MG63 (cell line): ENCODE measurements at places on chromosomes 11 and 22. TPM values are rescaled to one million over a fixed set of nuclear protein-coding genes. Genes with fewer than 3 reads are reported as not detected.
A peak's percentile ranks its signal among the peaks of the same experiment; 100 is the strongest.

GRCh38 chr11:107563702-107564101 is 1.8 kb downstream of the ALKBH8 start:
- DNase-seq: peak; percentile 10

DNA sequence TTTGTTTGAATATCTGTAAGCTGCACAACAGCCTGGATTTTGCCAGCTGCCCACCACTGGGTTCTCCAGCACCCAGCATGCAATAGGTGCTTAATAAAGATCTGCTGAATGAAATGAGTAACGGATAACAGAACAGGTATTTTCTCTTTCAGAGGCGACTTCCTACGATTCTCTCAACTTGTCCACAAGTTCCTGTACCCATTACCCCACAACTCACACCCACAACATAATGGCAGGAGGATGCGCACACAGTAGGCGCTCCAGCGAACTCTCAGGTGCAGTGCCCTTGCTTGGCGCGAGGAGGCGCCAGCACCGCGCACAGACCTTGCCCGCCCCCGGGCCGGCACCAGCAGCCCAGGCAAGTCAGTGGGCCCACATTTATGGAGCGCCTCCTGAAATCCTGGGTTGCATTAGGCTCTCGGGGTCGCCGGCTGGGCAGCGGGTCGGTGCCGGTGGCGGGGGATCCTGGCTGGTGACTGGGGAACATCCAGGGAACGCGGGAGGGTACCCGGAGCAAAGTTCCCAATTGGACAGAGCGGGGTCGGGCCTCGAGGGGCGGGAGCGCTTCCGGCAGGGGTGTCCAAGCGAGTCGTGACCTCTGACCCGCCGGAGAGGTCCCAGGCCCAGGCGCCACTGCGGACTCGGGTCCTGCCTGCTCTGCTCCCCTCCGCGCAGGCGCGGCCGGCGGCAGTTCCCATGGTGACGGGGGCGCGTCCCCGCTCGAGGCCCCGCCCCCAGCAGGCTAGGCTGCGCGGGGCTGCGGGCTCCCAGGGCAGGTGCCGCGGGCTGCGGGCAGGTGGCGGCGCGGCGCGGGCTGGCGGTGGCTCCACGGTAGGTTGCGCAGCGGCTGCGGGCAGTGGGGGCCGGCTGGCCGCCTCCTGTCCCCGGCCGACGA is at the start of gene KIAA1671:
Gene KIAA1671, plus strand, starts transcription at position 775 of the 895 bp plus-strand sequence. CDS start 75,284 bp downstream, outside the sequence.
- DNase-seq: peak; percentile 88

DNA sequence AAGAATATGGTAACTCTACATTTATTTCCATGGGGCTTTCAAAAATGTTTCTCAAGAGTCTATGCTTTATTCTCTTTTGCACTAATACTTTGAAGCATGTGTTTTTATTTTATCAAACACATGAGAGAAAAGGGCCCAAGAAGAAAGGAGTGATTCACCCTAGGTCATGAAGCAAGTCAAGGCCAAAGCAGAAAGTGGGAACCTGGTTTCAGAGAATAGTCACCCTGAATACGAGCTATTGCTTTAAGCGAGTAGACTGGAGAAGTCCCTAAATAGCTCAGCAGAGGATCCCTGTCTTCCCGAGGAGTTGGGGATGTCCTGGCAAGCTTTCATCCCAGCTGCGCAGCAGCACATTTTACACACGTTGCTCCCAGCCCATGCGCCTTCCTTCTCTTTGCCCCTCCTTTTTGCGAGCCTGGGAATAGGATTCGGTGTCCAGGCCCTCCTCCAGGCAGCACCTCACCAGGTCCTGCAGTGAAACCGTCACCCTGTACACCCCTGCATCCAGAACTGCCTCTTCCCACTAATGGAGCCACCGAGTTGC is 19.1 kb downstream of the MPEG1 start:
- no peak for DNase-seq

DNA sequence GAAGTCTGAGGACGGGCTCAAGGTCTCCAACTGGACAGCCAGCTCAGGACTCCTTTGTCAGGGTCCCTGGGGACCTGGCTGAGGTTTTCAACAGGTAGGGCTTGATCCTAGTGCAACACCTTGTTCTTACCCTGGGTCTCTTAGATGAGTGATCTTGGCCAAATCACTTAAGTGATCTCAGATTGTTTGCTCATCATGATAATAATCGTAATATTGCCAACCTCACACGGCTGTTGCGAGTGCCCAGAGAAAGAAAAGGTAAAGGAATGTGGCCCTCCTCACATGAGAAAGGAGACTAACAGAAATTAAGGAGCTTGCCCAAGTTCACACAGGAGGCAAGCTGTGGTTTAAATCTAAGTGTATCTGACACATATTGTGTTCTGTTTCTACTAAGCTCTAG is 28.5 kb downstream of the POU2AF3 start:
- DNase-seq: no peak

The UEVLD gene
- 8.2 and 16.5 TPM in 2 replicates for total RNA-seq

The MPZL3 gene
- total RNA-seq: 1.3 and 1.6 TPM in 2 replicates

- DNase-seq: no peak
Observed at GRCh38 chr11:72626414-72626936, 47.7 kb downstream of the PDE2A start.

DNA sequence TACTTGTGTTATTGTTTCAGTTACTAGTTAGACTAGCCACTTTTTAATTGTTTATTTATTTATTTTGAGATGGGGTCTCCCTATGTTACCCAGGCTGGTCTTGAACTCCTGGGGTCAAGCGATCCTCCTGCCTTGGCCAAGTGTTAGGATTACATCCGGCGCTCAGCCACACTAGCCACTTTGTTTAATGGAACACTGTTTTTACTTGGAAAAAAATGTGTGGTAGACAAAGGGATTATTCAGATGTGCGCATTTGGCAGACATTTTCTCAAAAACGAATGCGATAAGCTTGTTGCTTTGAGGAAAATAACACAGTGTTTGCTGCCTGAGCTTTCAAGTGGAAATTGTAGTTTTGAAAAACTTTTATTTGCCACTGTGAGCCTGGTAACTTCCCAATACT is 51.0 kb downstream of the CTNND1 start:
- no peak for DNase-seq

The FAM181B gene
- not detected in 2 replicates for total RNA-seq

The OTOG gene
- total RNA-seq: not detected in 2 replicates

DNA sequence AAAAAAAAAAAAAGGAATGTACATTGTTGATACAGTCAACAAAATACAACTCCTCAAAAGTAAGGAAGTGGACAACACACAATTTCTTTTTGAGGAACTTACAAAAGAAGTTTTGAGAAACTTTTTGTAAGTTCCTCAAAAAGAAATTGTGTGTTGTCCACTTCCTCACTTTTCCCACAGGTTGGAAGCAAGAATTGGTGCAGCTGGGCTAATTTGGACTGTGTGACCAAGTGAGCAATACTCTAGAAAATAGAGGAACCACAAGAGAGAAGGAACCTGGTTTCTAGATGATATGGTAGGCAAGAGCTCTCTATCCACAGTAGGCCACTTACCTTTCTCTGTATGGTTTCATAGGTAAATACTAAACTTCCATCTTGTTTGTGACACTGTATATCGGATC is 1053.8 kb downstream of the LRRC4C start:
- no peak for DNase-seq
